ENCODE measurements at places on chromosomes 7 and 10. TPM values are rescaled to one million over a fixed set of nuclear protein-coding genes. Genes with fewer than 3 reads are reported as not detected.

The CTAGE6 gene
- total RNA-seq: not detected

The PDE6C gene
- not detected for total RNA-seq

The OR13A1 gene
- total RNA-seq: not detected

The METTL27 gene
- 0.91 TPM for total RNA-seq

The SRI gene
- total RNA-seq: 75.6 TPM

The UPK3BL2 gene
- 1.6 TPM for total RNA-seq

The RHOBTB1 gene
- total RNA-seq: 17.7 TPM

The RPS24 gene
- total RNA-seq: 2,140 TPM

The AOAH gene
- not detected for total RNA-seq

DNA sequence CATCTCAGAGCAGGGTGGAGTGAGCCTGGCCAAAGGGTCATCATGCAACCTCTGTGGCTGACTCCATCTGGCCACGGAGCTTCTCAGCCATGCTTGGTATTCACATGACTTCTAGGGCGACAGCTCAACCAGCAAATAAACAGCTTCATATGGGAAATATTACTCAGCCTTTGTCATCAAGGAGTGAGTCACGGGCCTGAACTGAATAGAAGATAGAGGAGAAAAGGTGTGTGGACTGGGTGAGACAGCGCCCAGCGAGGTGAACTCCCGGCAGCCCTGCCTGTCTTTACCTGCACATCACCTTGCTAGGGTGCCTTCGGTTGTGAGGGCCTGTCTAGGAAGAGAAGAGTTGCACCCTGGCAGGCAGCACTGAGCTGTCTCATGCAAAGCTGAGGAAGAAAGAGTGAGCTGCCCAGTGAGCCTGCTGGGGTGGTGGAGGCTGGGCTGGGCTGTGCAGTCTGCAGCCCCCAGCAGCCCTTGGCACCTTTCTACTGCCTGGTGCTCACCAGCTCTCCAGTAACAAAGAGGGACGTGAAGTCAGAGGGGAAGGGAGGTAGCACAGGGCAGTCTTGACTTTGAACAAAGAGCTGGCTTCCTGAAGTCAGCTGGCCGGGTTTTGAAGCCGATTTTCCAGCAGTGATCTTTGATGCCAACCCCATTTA lies 114.2 kb downstream of the EGFR start:
- DNase-seq: peak; percentile 95

DNA sequence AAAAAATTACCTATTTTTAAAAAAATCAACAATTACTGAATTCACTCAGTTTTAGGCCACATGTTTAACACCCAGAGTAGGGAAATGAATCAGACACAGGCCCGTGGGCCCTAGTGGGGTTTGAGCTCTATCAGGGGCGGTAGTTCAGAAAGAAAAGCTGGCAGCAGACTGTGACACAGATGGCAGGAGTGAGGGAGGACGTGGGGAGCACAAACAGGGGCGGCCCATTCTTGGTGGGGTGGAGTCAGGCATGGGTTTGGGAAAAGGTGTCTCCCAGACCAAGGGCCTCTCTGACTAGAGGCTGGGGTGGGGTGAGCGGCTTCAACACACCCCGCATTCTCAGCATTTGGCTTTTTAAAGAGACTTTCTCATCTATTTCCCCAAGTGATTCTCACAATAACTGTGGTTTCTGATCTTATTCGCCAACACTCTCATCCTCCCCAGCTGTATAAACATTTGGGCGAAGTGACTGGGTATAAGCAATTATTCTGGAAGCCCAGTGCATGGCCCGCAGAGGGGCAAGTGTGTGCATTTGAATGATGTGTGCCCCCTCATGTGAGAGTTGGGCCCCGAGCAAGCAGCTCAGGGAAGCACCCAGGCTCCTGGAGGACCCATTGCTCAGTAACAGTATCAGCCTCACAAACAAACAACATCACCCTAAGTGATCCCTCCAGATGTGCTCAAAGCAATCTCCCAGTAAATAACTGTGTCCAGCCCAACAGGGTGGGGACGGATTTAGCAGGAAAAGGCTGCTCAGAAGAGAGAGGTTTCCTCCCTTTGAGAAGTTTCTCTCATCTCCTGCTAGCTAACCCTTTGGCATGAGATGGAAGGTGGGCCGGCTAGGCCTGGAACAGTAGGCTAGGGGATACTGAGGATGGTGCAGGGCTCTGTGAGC lies 437.6 kb upstream of the ZMIZ1 start:
- no peak for DNase-seq

DNA sequence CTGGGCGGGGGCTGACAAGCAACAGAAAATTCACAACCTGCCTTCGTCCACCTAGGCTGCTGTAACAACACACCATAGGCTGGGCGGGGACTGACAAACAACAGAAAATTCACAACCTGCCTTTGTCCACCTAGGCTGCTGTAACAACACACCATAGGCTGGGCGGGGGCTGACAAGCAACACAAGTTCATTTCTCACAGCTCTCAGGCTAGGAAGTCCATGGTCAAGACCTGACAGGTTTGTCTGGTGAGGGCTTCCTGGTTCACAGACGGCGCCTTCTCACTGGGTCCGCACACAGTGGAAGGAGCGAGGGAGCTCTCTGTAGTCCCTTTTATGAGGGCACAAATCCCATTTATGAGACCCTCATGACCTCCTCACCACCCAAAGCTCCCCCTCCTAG lies 52.2 kb downstream of the DIP2C start:
- no peak for DNase-seq

DNA sequence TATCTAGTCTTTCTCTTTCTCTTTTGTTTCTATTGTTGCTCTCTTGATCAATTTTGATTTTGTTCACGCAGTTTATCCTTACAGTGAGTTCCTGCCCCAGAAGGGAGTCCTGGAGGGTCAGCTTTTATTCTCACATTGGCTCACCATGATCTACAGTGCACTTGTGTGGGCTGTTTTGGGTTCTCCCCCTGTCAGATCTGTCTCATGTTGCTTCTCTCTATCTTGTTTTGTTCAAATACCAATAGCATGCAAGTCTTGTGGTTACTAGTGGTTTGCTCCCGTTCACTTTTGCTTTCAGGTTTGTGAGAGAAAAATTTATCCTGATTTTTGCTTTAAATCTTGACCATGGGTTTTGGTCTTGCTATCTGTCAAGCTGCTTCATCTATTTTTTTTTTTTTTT lies 74.3 kb downstream of the PTN start:
- no peak for DNase-seq

- DNase-seq: peak; percentile 74
Observed at GRCh38 chr10:46033602-46034011, 3.2 kb upstream of the NCOA4 start.

GRCh38 chr7:22551768-22552513 lies 52.0 kb upstream of the STEAP1B start:
- no peak for DNase-seq

- DNase-seq: no peak
Observed at GRCh38 chr10:51389415-51390321, 309.7 kb downstream of the CSTF2T start.

DNA sequence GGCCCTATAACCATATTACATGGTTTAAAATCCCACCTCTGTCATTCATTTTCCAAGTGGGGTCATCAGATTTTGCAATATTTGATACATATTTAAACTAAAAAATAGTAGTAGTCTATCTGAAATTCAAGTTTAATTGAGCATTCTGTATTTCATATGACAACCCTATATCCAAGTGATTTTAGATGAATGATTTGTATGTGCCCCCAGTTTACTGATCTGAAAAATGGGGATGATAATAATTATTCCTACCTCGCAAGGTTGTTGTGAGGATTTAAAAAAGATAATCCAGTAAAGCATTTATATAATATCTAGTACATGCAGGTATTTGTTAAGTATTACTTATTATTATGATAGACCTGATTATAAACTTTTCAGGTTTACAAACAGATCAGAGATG lies 84.6 kb downstream of the ARHGAP21 start:
- DNase-seq: no peak

GRCh38 chr7:11539853-11540252 lies 292.1 kb downstream of the THSD7A start:
- DNase-seq: no peak

DNA sequence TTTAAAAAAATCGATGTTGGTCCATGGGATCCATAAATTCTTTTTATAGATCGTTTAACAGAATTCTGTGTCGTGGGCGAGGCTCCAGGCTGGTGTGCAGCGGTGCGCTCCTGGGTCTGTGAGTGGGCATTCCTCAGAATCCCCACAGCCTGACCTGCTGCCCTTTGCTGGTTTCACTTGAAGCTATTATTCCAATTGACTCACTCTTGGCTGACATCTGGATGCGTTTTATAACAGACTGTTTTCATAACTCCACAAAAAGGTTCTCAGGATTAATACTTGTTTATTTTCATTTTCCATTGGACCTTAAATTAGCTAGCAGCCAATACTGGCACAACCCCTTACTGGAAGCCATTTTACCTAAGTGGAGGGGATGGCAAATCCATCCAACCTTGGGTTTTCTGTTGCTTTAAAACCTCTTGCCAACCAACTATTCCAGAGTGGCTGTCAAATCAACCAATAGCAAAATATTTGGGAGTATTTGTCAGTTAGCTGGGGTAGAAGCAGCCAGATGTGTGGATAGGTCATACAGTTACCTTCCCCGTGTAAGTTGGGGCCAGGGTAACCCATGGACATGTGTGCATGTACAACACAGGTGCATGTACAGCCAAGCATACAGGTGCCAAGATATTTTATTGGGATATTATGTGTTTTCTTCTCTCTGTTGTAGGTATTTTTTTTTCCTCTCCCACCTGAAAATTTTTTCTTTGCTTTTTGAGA lies 160.7 kb upstream of the ZNF32 start:
- DNase-seq: peak; percentile 68

DNA sequence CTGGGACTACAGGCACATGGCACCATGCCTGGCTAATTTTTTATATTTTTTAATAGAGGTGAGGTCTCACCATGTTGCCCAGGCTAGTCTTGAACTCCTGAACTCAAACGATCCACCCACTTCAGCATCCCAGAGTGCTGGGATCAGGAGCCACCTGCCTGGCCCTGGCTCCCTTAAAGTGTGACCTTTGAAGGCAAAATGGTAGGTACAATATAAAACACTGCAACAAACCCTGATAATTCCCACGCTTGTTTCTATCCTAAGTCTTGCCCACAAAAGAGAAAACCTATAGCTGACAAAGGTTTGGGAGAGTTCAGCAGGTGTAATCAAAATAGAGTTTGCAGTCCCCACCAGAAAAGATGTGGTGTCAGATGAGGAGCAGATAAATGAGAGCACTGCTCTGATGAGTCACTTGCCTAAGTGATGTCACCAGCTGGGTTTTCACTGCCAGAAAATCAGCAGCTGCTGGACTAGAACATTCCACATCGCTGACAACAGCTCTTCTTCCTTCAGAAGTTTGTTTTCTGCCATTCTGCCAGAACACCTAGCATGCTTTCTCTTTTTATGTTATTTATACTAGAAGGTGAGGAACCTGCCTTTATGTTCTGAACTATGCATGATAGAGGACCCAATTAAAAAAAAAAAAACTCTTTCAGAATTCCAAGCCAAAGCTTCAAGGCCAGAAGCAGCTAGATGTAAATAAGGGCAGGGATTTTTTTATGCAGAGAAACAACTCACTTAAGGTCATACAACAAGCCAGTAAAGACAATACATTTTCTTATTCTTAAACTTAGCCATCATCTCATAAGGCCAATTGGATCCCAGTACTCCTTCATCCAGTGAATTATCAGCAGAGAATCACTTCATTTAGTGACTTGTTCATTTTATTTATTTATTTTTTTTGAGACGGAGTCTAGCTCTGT lies 18.0 kb downstream of the PURB start:
- peak; percentile 62 for DNase-seq

- DNase-seq: no peak
Observed at GRCh38 chr7:117158941-117159697, 163.7 kb downstream of the WNT2 start.

- DNase-seq: peak; percentile 60
Observed at GRCh38 chr10:94038024-94038423, 44.3 kb downstream of the PLCE1 start.

- DNase-seq: no peak
Observed at GRCh38 chr7:138943061-138943460, 38.1 kb downstream of the KIAA1549 start.

- no peak for DNase-seq
Observed at GRCh38 chr10:52999681-53000080, 227.1 kb upstream of the MBL2 start.

DNA sequence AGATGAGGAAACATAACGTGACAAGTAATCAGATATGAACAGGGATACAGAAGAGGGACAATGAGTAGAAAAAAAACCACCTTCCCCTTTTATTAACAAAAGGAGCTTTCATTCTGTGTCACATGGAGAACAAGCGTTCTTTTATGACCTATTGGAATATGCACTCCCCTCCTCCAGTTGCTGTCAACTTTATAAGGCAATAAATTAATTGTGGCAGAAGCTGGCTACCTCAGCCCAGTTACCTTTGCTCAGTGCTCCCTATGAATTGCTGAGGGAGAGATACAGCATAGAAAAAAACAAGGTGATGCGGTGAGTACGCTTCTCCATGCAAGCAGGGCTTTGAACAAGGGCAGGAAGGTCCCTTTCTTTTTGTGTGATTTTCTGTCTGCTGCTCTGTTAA lies at the start of gene MGAM2:
Gene MGAM2, plus strand, starts transcription at position 220 of the 400 bp plus-strand sequence. CDS start 5,156 bp downstream, outside the sequence.
- no peak for DNase-seq

DNA sequence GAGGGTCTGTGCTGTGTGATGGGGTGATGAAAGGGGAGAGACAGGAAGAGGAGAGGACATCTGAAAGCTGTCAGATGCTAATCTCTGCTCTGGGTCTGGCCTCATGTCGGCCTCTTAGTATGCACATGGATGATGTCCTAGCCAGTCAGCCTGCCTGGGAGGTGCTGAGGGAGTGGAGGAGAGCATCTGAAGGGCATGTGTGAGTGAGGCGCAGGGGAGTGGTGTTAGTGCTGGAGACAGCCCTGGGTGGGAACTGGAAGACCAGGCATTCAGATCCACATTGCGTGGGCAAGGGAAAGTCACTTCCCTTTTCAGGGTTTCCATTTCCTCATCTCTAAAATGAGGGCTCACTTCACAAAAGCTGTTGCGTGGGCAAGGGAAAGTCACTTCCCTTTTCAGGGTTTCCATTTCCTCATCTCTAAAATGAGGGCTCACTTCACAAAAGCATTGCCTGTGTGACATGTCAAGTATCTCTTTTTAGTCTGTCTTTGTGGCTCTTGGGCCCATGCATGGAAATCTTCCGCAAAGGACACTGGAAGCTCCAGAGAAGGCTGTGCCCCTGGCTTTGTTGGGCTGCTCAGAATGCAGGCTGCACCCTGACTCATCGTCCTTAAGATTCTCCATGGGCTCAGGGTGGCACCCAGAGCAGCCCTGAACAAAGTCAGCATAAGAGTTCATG lies 10.0 kb downstream of the SFTPD start:
- DNase-seq: peak; percentile 22

All from SJSA1 (cell line).